Activated CD4-positive, CD25-positive, alpha-beta regulatory T cell (primary cell): ENCODE measurements at places on chromosomes 2 and 18.

GRCh38 chr2:54013996-54014395 is 43.2 kb upstream of the PSME4 start:
- DNase-seq = no peak

DNA sequence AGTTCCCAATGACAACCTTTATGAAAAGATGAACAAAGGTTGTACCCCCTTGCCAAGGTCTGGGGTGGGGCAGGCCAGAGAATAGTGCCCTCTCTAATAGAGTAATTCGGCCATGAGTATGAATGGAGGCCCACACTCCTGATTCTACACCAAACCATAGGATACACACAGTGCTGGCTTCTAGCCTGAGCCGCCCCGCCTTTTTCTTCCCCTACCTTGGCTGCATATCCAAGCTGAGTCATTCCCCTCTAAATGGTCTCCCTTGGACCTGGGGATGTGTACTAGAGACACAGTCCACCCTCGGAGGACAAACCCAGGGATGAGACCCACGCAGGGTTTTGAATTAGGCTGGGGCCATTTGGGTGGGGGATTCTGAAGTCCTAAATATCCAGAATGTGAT is 107.2 kb upstream of the CAPN13 start:
- no peak for DNase-seq

GRCh38 chr2:78202366-78202765 is 680.2 kb upstream of the LRRTM4 start:
- no peak for DNase-seq

DNA sequence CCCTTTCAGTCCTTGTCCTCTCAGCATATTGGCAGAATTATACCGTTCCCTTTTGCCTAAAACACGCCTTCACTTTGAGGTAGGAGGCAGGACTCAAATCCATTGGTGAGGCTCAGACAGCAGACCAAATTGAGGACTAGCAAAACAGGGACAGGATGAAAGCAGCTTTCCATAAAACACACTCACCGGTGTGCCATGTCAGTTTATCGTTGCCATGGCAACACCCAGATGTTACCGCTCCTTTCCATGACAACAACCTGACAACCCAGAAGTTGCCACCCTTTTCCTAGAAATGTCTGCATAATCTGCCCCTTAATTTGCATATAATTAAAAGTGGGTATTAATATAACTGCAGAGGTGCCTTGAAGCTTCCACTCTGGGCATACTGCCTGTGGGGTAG is 730.4 kb downstream of the METTL4 start:
- no peak for DNase-seq

- no peak for DNase-seq
Observed at GRCh38 chr2:168320267-168320666, 72.9 kb upstream of the STK39 start.

DNA sequence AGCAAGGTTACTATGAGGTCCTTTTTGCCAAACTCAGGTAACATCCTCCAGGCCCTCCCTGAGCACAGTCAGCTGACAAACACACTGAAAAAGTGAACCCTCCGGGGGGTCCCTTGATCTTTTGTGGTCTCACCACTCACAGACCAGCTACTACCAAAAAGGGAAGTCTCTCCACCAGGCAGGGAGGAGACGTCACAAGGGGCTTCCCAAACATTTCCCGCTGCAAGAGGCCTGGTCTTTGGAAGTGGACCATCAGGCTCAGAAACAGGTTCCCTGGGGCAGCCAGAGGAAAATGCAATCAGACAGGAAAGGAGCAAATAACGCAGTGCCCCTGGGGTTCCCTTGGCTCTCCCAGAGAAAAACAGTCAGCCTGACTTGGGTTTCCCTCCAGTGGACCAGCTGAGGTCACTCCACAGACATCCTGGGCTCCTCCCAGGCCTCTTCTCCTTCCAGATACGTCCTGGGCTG is 38.7 kb upstream of the POMC start:
- DNase-seq = no peak

- DNase-seq = no peak
Observed at GRCh38 chr2:223797037-223797436, 40.3 kb downstream of the AP1S3 start.

DNA sequence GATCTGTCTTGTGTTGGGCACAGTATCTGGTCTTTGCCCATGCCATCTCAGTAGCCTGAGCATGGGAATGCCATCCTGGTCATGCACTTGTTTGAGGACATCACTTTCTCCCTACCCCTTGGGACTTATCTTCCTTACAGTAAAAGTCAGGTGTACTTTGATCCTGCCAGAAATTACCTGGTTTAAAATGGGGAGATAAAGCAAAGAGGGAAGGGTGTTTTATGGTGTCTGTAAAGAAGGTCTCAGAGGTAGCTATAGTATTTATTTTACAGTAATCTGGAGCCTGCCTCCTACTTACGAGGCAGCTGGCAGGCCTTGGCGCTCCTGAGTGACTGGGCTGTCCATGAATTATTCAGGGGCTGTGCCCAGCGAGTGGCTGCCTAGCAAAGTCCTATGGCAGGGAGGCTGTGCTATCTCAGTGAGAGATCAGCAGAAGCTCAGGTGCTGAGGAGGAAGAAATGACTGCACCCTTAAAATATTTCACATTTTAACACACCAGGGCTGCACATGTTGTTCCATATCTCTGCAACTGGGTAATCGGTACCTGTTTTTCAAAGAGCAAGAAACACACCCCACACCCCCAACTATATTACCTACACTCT is 93.9 kb downstream of the SPTBN1 start:
- no peak for DNase-seq

DNA sequence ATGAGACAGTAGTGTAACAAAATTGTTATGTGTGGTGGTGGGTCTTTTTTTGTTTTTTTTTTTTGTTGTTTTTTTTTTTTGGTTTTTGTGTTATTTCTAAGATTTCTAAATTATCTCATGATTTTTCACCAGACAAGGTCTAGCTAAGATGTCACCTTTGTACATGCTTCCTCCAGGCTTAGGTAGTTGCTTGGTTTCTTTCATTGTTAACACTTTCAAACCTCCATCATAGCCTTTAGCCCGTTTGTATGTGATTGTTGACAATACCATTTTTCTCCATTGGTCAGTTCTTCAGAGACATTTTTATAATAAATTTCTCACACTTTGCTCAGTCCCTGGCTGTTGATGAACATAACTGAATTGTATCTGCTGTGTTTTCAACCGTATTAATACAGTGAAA is 2.2 kb downstream of the RELCH start:
- DNase-seq = no peak

DNA sequence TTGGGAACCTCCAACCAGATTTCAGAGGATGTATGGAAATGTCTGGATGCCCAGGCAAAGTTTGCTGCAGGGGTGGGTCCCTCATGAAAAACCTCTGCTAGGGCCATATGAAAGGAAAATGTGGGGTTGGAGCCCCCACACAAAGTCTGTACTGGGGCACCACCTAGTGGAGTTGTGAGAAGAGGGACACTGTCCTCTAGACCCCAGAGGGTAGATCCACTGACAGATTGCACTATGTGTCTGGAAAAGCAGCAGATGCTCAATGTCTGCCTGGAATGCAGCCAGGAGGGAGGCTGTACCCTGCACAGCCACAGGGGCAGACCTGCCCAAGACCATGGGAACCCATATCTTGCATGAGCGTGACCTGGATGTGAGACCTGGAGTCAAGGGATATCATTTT is 573.7 kb upstream of the NXPH2 start:
- DNase-seq = no peak

DNA sequence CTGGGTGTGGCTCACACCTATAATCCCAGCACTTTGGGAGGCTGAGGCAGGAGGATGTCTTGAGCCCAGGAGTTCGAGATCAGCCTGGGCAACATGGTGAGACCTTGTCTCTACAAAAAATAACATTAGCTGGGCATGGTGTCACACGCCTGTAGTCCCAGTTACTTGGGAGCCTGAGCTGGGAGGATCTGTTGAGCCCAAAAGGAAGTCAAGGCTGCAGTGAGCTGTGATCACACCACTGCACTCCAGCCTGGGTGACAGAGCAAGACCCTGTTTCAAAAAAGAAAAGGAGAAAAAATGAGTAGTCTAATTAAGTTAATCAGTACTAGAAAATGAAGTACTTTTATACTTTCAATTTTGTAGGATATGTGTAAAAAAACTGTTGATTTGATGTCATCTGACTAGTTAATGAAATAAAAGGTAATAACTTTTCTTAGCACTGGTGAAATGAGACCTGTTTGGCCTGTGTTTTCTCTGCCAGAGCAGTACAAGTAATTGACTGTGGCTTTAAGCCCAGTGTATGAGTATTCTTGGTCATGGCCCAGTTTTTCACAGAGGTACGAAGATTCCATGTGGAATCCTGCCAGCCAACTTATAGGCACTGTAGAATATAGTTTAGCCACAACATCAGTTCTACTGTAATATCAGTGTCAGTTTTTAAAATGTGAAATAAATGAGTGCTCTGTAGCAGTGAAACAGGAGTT is 35.8 kb downstream of the MFSD6 start:
- DNase-seq = no peak

- DNase-seq = no peak
Observed at GRCh38 chr2:31429759-31430438, 15.4 kb upstream of the XDH start.

DNA sequence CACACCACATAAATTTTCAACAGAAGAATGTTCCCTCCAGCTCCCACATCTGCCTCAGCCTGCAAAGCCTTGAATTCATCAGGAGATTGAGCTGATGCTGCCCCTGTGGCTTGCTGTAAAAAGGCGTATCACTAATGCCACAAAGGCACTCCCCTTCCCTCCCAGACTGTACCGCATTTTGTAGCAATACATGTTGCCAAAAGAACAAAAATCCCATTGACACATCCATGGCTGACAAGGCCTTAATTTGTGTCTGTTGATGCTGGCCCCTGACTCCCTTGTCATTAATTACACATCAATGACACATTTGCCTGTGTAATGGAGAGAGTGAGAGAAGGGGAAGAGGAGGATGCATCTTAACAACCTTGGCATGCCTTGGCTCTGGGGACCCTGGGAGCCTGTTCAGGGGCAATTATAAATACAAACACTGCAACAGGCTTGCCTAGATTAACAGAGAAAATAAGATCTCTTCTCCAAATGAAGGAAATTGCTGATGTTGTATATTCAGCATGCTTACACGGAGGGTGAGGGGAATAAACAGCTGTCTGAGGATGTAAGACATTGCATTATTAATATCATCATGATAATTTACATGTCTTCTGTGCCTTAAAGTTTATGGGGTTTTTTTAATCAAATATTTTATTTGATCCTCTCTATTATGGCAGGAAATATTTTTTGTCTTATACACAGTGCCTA is 264.0 kb downstream of the SUCLG1 start:
- no peak for DNase-seq

GRCh38 chr2:96882906-96883305 is 13.0 kb upstream of the SEMA4C start:
- no peak for DNase-seq

DNA sequence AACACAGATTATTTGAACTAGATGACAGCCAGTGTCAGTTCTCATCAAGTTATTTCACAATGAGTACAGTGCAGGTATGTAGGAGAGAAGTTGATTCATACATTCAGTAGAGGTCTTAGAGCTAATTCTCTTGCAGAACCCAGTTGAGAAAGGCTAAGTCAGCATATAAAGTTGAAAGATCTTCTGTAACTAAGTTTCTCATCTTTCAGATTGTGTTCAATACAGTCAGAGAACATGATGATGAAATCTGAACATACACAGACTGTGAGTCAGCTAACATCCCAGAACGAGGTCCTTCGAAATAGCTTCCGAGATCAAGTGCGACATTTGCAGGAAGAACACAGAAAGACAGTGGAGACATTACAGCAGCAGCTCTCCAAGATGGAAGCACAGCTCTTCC is 41.9 kb upstream of the LIMS1 start:
- DNase-seq = no peak

DNA sequence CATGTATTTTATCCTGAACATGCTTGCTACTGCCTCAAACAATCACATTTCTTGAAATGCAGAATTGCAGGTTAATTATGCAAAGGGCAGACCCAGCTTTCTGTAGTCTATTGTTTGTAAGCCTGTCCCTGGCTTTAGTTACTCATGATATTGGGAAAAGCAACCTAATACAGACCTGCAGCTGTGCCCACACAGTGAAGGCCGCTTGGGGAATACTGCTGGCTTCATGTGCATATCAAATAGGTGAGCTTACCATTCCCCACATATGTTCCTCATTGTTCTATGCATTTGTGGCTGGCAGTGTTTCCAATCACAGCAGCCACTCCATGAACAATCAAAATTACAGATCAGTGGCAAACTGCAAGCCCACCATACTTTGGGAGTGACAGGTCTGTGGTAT is 186.3 kb downstream of the TMEM163 start:
- DNase-seq = no peak

GRCh38 chr18:70961939-70962338 is 673.1 kb downstream of the SOCS6 start:
- DNase-seq = no peak

DNA sequence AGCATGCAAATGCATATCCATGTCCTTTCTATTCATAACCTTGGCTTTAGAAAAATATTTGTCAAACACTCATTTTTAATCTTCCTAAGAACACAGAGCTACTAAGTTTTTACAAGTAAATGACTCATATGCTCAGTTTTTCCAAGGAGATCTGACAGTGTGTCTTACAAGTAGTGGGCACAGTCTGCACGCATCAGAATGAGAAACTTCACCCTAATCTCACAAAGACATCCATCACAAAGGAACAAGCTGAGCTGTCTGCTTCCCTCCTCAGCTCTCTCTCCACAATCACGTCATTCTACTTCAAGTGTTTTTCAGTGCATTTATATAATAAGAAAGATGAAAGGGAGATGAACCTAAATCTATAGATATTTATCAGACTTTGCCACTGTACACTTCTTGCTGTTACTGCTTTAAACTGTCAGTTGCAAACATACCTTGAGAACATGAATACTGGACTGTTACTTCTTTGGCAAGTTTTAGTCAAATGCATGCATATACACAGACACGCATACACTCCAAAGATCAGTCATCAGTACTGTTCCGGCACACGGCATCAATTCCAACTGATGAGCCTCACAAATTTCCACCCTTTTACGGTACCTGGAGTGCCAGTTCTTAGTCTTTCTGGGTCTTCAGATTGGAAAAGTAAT is 75.7 kb downstream of the RBMS1 start:
- DNase-seq = no peak

DNA sequence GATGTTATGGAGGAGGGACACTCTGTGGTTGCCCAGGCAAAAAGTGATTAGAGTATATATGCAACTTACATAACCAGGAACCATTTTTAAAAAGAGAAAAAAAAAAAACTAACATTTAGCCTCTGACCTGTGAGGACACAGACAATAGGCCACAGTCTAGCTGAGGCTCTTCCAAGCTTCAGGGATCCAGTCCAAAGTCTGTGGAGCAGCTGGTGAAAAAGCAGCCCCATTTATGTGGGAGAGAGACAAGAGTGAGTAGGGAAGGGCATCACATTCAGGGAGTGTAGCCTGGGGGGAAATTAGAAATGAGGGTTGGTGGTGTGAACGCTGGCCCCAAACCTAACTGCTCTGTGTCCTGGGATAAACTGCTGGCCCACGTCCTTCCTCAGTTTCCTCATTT is 122.8 kb downstream of the MYO5B start:
- no peak for DNase-seq
